ENCODE measurements at places on chromosomes 16 and 17.

DNA sequence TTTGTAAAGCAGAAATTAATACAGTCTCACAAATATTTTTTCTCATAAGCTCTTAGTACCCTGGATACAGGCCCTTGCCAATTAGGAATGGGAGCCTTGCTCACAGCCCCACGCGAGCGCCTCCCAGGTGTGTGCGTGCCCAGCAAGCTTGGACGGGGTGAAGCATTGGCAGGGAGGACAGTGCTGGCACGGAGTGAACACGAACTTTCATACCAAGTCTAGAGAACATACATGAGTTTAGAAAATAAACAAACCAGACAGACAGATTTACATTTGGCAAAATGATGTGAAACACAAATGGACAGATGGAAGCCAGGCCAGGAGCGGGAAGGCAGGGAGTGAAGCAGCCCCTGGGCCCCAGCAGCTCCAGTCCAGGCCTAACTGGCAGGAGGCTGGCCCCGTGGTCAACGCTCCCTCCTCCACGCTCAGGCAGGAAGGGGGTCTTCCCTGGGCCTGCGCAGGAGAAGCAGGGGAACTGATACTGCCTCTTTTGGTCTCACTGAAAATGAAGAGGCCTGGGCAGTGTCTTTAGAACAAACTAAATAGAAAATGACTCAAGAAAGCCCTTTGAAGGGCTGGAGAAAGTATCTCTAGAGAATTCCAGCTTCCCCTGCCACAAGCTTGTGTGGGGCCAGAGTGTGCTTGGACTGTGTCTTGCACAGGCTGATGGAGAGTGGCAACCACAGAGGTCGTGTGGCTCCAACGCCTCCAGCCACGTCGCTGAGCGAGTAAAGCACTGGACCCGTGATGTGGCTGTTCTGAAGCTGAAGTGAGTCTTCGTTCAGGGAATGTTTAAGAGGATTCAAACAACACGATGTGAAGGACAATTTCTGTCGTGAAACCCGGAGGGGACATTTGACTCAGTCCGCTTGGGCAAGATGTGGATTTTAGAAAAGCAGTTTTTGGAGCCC, 9.9 kb upstream of the FOXJ1 start:
- peaks cover 8% of the 10 kb centered on the region for H3K4me1 ChIP-seq
- no peak for DNase-seq
- no peaks in the 10 kb centered on the region for H3K36me3 ChIP-seq

- peak; percentile 35 for DNase-seq
- peak overlapping the region; percentile 86 for H3K4me3 ChIP-seq
- H3K27ac ChIP-seq: peak overlapping the region; percentile 83
- peaks cover 39% of the 10 kb centered on the region for H3K4me1 ChIP-seq
- H3K27me3 ChIP-seq: no peaks in the 10 kb centered on the region
- H3K36me3 ChIP-seq: no peaks in the 10 kb centered on the region
Observed at GRCh38 chr16:4612977-4613635, 1.6 kb downstream of the UBALD1 start.

DNA sequence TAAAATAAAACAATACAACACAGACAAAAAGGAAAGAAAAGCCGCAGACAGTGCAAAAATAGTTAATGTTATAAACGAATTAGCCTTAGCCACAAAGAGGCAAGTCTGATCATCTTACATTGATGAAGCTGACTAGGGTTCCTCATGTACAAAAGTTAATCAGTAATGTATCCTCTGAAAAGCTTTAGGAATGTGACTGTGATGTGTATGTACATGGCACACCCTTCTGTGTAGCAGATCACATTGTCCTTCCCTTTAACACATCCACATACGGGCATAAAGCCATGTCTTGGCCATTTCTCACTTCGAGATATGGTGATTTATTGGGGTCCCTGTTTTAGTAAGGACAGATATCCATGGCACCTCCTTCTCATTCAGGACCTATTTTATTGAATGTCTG, 1327.5 kb upstream of the CDH8 start:
- no peaks in the 10 kb centered on the region for H3K36me3 ChIP-seq
- H3K4me3 ChIP-seq: no peak overlapping the region
- no peaks in the 10 kb centered on the region for H3K27me3 ChIP-seq
- H3K27ac ChIP-seq: no peak overlapping the region
- no peak for DNase-seq

DNA sequence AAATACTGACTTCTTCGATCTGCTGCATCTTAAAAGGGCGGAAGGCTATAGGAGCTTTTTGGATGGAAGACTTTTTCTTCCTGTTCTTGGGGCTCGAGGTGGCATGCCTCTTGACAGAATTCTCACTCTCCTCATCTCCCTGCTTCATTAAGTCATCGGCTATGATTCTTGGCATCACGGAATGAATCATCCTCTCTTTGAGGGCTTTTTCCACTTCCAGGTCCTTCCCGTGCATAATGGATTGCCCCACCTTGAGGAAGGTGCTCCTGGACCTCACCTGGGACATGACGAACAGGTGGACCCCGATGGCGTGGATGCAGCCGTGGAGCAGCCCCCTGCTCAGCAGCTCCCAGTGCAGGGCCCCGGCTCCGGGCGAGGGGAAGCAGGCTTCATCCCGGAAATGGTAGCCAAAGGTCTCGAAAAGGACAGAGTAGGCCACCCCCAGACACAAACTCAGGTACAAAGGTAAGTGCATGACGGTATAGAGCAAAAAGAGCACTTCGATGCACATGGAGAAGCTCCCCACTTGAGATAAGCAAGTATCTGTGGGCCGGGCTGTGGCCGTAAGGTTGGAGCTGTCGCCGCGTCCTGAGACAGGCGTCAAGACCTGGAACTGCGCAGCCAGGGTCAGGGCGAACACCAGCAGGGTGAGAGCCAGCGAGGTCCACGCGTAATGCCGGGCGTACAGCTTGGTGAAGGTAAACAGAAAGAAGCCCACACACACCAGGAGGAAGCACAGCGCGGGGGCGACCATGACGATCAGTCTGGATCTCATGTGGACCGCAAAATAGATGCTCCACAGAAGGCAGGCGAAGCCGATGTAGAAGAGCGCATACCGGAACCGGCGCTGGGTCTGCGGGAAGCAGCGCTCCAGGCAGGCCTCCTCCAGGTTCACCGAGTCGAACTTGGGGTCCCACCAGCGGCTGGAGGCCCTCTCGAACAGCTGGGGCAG, 1.7 kb downstream of the ADCY9 start:
- H3K27me3 ChIP-seq: peaks cover 31% of the 10 kb centered on the region
- DNase-seq: no peak
- H3K4me3 ChIP-seq: peak overlapping the region; percentile 75
- H3K36me3 ChIP-seq: no peaks in the 10 kb centered on the region

DNA sequence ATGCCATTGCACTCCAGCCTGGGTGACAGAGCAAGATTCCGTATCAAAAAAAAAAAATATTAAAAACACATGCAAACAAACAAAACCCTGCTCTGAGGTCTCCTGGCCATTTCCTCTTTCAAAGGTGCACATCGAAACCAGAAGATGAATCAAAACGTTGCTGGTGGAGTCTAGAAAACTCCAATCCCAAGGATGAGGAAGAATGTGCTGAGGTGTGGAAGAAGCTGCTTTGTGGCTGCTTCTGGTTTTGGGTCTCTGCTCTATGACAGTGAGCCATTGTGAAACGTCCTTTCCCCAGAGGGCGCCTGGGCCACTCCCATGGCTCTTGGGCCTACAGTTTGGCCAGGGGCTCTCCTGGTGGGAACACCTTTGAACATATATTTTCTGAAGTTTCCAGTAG, 112.6 kb downstream of the IRF8 start:
- DNase-seq: no peak
- H3K4me3 ChIP-seq: no peak overlapping the region
- H3K4me1 ChIP-seq: no peaks in the 10 kb centered on the region
- no peaks in the 10 kb centered on the region for H3K27me3 ChIP-seq
- no peak overlapping the region for H3K27ac ChIP-seq
- H3K36me3 ChIP-seq: no peaks in the 10 kb centered on the region

- no peak overlapping the region for H3K4me3 ChIP-seq
- H3K36me3 ChIP-seq: no peaks in the 10 kb centered on the region
- no peaks in the 10 kb centered on the region for H3K4me1 ChIP-seq
- H3K27me3 ChIP-seq: no peaks in the 10 kb centered on the region
- no peak for DNase-seq
Observed at GRCh38 chr17:38978180-38978579, 11.0 kb upstream of the FBXO47 start.

DNA sequence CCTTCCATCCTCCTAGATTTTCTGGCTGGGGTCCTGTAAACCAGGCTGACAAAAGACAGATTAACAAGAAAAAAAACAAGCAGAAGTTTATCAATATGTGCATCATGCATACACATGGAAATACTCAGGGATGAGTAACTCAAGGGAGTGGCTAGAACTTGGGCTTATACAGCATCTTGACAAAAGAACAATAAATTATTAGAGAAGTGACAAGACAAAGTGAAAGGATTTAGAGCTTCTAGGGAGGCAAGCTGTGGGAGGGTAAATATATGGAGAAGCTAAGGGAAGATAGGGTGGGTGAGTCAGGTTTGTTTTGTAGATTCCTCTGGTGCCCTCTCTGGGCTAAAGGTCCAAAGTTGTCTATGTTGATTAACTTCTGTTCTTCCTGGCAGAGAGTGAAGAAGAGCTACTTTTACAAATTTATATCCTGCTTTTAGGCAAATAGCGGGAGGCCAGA, 48.0 kb upstream of the NDRG4 start:
- H3K4me1 ChIP-seq: no peaks in the 10 kb centered on the region
- no peak overlapping the region for H3K4me3 ChIP-seq
- H3K36me3 ChIP-seq: no peaks in the 10 kb centered on the region
- no peak for DNase-seq
- no peaks in the 10 kb centered on the region for H3K27me3 ChIP-seq

DNA sequence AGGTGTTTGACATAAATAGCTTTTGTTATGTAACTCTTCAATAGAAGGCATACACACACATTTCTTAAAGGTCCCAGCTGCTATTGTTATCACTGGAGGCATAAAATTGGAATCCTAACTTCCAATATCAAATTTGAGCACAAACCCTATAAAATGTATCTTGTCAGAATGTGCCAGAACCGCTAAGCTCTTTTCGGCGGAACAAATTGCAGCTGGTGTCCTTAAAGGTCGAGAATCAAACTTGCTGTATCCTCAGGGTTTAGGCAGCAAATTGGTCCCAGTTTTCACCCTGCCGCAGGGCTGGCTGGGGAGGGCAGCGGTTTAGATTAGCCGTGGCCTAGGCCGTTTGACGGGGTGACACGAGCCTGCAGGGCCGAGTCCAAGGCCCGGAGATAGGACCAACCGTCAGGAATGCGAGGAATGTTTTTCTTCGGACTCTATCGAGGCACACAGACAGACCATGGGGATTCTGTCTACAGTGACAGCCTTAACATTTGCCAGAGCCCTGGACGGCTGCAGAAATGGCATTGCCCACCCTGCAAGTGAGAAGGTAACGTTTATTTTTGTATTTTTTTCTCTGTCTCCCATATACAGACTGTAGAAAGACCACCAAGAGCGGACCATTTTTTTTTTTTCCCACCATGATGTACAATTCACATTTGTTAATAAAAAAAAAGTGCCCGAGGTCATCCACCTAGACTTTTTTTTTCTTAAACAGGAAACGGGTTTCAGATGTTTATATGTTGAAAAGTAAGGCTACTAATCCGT, 297.1 kb downstream of the IRF8 start:
- H3K36me3 ChIP-seq: no peaks in the 10 kb centered on the region
- no peak overlapping the region for H3K4me3 ChIP-seq
- no peaks in the 10 kb centered on the region for H3K27me3 ChIP-seq

All from GM23338 (cell line).